ENCODE measurements at places on chromosomes 11 and 22.

GRCh38 chr11:77071671-77072605, 5.2 kb downstream of the CAPN5 start:
- no peak for DNase-seq
- H3K27me3 ChIP-seq, result no peaks in the 10 kb centered on the region
- H3K4me3 ChIP-seq, result no peak overlapping the region
- no peaks in the 10 kb centered on the region for H3K36me3 ChIP-seq

- H3K4me1 ChIP-seq, result peaks cover 17% of the 10 kb centered on the region
- no peak overlapping the region for H3K4me3 ChIP-seq
- H3K27me3 ChIP-seq, result no peaks in the 10 kb centered on the region
Measured at GRCh38 chr22:46078241-46079092, 71.9 kb upstream of the PPARA start.

- no peak overlapping the region for H3K27ac ChIP-seq
- no peak for DNase-seq
- no peak overlapping the region for H3K4me3 ChIP-seq
- peaks cover 13% of the 10 kb centered on the region for H3K27me3 ChIP-seq
Measured at GRCh38 chr11:124533626-124534025, 9.8 kb downstream of the OR8B12 start.

GRCh38 chr11:118201966-118202365, 22.8 kb downstream of the JAML start:
- no peak overlapping the region for H3K4me3 ChIP-seq
- DNase-seq, result no peak
- no peak overlapping the region for H3K27ac ChIP-seq
- peaks cover 24% of the 10 kb centered on the region for H3K4me1 ChIP-seq
- peaks cover 40% of the 10 kb centered on the region for H3K36me3 ChIP-seq

DNA sequence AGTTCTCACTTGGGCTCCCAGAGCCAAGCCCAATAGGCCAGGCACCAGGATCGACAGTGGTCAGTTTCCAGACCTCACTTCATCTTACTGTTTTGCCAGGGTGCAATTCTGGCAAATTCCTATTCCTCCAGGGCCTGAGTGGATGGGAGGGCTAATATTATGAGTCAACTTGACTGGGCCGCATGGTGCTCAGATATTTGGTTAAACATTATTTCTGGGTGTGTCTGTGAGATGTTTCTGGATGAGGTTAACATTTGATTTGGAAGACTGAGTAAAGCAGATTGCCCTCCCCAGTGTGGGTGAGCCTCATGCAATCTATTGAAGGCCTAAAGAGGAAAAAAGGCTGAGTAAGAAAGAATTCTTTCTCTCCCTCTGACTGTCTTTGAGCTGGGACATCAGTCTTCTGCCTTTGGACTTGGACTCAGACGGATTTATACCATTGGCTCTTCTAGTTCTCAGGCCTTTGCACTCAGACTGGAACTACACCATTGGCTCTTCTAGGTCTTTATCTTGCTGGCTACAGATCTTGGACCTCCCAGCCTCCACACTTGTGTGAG, 132.9 kb upstream of the ZBED5 start:
- no peaks in the 10 kb centered on the region for H3K36me3 ChIP-seq
- no peaks in the 10 kb centered on the region for H3K4me1 ChIP-seq

DNA sequence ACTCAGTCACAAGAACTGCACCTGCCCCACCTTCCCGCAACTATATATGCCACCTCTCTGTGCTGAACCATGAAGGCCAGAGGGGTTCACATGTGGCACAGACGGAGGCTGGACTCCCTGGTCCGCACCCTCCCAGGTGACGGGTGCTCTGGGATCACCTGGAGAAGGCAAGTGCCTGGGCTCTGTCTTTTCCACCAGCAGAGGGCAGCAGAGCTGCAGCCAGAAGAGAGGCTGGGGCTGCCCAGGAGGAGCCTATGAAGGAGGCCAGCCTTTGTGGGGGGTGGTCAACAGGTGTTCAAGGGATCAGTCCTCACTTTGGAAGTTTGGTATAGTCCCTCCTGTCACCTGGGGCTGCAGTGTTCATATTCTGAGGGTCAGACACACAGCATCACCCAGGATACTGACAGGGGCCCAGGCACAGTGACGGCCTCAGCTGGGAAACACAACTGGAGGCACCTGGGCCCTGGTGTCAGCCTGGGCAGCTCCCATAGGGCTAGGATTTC, 39.2 kb upstream of the IGLL5 start:
- H3K27ac ChIP-seq, result no peak overlapping the region
- peaks cover 17% of the 10 kb centered on the region for H3K4me1 ChIP-seq
- H3K27me3 ChIP-seq, result no peaks in the 10 kb centered on the region
- no peak overlapping the region for H3K4me3 ChIP-seq

DNA sequence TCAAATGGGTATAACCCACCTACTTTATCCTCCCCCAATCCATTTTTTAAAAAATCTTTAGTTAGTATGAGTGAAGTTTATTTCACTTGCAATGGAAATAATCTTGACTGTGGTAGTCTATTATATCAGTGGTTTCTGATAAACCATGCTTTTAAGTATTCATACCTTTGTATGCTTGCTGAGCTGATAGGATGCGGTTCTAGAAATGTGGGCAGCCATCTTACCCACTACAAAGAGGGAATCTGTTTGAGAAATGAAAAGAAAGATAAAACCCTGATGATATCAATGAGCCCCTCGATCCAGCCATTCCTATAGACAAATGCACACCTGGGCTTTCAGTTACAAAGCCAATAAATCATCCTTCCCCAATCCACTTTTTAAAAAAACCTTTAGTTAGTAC, 13.8 kb upstream of the PVALB start:
- peaks cover 32% of the 10 kb centered on the region for H3K27me3 ChIP-seq
- no peak for DNase-seq
- H3K27ac ChIP-seq, result no peak overlapping the region
- H3K4me3 ChIP-seq, result no peak overlapping the region
- H3K36me3 ChIP-seq, result peaks cover 3% of the 10 kb centered on the region

DNA sequence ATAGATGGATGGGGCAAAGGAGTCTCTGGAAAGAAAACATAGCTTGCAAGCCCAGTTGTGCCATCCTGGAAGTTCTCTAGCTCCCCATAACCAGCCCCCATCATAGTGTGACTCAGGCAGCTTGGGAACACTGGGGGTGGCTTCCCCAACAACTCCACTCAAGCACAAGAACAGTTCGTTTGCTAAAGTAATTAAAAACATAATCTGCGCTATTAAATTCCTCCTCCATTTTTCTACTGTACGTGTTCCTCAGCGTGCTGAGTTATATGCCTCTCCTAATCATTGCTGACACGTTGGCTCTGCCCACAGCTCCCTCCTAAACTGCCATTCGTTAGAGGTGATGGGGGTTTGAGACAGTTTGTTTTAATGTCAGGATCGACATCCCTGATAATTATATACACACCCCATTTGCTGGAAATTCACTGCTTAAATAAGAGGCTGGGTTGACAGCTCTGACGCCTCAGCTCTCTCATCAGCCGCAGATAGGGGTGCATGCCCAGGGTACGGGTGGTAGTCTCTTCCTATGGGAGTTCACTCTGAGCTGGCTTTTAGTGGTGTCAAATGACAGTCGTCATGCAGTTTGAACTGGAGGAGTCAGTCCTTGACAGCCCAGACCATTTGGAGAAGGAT, 59.5 kb upstream of the SEZ6L start:
- no peaks in the 10 kb centered on the region for H3K4me1 ChIP-seq
- H3K4me3 ChIP-seq, result no peak overlapping the region
- DNase-seq, result no peak
- peaks cover 16% of the 10 kb centered on the region for H3K27me3 ChIP-seq
- H3K27ac ChIP-seq, result no peak overlapping the region

GRCh38 chr11:121372028-121372427, 79.5 kb downstream of the SC5D start:
- H3K4me3 ChIP-seq, result no peak overlapping the region
- DNase-seq, result no peak
- no peaks in the 10 kb centered on the region for H3K36me3 ChIP-seq
- no peaks in the 10 kb centered on the region for H3K27me3 ChIP-seq

GRCh38 chr22:22916215-22916951, 28.8 kb downstream of the IGLL5 start:
- H3K36me3 ChIP-seq, result no peaks in the 10 kb centered on the region
- no peaks in the 10 kb centered on the region for H3K27me3 ChIP-seq
- H3K4me1 ChIP-seq, result peaks cover 2% of the 10 kb centered on the region
- no peak overlapping the region for H3K4me3 ChIP-seq
- no peak for DNase-seq

GRCh38 chr22:26990503-26991189, 333.3 kb downstream of the MIAT start:
- no peak for DNase-seq
- no peak overlapping the region for H3K4me3 ChIP-seq
- H3K27me3 ChIP-seq, result no peaks in the 10 kb centered on the region
- no peak overlapping the region for H3K27ac ChIP-seq
- no peaks in the 10 kb centered on the region for H3K36me3 ChIP-seq

DNA sequence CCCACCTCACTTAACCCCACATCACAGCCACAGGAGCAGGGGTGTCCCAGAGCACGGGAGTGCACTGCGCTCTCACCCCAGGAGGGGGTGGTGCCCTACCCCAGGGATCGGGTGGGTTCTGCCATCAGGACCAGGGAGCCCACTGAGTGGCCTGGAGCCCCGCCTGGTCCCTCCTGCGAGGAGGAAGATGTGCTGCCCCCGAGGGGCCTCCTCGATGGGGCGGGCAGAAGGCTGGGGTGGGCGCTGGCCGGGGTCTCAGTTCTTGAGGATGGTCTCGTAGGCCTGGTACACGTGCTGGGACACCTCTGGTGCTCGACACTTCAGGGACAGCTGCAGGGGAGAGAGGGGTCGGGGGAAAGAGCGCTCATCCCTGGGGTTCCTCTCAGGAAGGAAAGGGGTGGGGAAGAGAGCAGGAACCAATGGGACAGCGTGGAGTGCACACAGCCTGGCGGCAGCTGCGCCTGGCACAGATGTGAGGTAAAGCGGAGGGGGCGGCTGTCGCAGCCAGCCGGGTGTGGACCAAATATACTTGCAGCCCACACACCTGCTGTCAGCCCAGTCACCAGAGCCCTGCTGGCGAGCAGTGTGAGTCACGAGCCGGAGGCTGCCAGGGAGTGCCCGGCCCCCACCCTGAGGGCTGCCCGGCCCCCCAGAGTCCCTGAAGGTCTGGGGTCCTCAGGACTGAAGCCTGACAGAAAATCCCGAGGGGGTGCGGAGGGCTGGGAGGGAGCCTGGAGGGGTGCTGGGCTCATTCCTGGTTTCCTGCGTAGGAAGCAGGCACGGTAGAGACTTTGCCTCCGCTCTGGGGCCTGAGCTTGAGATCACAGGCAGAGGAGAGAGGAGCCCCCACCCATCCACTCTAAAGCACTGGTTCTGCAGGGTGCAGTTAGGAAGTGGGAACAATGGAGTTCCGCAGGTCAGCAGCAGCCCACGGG, 13.3 kb upstream of the RASL10A start:
- H3K4me3 ChIP-seq, result no peak overlapping the region
- DNase-seq, result no peak
- H3K27ac ChIP-seq, result no peak overlapping the region
- no peaks in the 10 kb centered on the region for H3K27me3 ChIP-seq
- peaks cover 10% of the 10 kb centered on the region for H3K36me3 ChIP-seq

DNA sequence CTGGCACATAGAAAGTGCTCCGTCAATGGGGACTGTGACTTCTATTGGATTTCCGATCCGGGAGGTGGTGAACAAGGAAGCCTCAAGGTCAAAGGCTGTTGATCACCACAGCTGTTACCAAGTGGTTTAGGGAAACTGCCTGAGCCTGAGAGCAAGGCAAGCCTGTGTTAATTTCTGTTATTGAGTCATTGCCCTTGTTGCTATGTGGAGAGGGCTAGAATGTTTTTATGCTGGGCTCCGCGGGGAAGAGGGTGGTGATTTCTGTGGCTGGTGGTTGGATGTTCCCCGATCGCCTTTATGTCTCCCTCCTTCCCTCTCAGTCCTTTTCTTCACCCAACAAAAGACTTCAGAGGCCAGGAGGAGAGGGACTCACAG, 108.5 kb upstream of the ALX4 start:
- no peak overlapping the region for H3K27ac ChIP-seq
- no peak for DNase-seq
- H3K4me3 ChIP-seq, result no peak overlapping the region

- H3K4me3 ChIP-seq, result no peak overlapping the region
- H3K27ac ChIP-seq, result no peak overlapping the region
- DNase-seq, result no peak
- no peaks in the 10 kb centered on the region for H3K27me3 ChIP-seq
- no peaks in the 10 kb centered on the region for H3K4me1 ChIP-seq
Measured at GRCh38 chr11:69654660-69655478, 13.9 kb downstream of the CCND1 start.

DNA sequence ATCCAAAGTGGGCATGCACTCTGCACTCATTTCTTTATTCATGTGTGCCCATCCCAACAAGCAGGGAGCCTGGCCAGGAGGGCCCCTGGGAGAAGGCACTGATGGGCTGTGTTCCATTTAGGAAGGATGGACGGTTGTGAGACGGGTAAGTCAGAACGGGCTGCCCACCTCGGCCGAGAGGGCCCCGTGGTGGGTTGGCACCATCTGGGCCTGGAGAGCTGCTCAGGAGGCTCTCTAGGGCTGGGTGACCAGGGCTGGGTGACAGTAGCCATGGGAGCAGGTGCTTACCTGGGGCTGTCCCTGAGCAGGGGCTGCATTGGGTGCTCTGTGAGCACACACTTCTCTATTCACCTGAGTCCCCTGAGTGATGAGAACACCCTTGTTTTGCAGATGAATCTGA, 129.3 kb upstream of the B3GAT1 start:
- DNase-seq, result no peak
- H3K27ac ChIP-seq, result no peak overlapping the region
- H3K36me3 ChIP-seq, result no peaks in the 10 kb centered on the region
- peaks cover 30% of the 10 kb centered on the region for H3K27me3 ChIP-seq
- H3K4me3 ChIP-seq, result no peak overlapping the region
- no peaks in the 10 kb centered on the region for H3K4me1 ChIP-seq

DNA sequence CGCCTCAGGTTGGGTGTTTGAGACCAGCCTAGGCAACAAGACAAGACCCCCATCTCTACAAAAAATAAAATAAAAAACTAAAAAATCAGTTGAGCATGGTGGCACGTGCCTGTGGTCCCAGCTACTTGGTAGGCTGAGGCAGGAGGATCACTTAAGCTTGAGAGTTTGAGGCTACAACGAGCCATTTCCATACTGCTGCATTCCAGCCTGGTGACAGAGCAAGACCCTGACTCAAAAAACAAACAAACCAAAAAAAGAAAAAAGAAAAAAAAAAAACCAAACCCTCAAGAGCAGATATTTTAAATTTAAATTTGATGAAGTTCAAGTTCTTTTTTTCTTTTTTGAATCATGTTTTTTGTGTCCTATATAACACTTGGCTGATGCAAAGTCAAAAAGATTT, 7.2 kb upstream of the CCDC83 start:
- H3K4me3 ChIP-seq, result no peak overlapping the region
- H3K4me1 ChIP-seq, result peaks cover 12% of the 10 kb centered on the region
- no peaks in the 10 kb centered on the region for H3K27me3 ChIP-seq
- no peak overlapping the region for H3K27ac ChIP-seq

DNA sequence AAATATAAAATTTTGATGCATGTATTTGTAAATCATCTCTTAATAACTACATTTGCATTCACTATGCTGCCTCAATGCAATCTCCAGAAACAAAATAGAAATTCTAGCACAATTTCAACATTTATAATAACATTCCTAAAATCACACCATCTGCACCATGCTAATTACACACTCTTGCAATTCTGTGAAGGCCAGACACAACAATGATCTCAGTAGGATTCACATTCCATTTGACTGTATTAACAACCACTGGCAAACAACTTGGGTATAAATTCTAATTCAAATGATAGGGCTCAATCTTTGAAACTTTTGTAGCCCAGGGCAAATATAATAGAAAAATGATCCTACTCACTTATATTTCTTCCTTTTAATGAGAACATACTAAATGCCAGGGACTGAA, 25.9 kb downstream of the RAB6A start:
- no peaks in the 10 kb centered on the region for H3K27me3 ChIP-seq
- peaks cover 7% of the 10 kb centered on the region for H3K36me3 ChIP-seq
- no peak for DNase-seq
- H3K4me3 ChIP-seq, result no peak overlapping the region
- H3K4me1 ChIP-seq, result peaks cover 7% of the 10 kb centered on the region
